ENCODE measurements at places on chromosomes 6 and 20.

- no peak for DNase-seq
These were observed 12.5 kb downstream of the PTK7 start for GRCh38 chr6:43088654-43089056.

- no peak for DNase-seq
These were observed 234.7 kb downstream of the TAF4 start for GRCh38 chr20:61830991-61831390.

GRCh38 chr6:167742719-167743303 lies 83.9 kb upstream of the AFDN start:
- DNase-seq, result peak; percentile 75

GRCh38 chr20:43138061-43138770 lies 51.5 kb downstream of the PTPRT start:
- DNase-seq, result no peak

DNA sequence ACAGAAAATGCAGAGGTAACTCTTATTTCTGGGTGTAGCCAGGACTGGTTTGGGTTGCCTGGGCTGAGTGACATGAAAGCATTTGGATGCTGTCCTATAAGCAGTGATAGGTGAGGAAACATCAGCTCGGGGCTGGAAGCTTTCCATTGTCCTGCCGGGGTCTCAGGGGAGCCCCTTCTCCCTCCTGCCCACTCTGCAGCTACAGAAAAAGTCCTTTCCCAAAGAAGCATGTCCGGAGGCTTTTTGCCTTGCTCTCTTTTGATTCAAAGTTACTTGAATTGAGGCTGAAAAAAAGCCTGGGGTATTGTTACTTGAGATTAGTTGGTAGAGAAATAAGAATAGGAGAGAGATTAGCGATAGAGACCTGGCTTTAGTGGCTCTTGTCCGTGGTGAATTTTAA lies 90.7 kb upstream of the ZNFX1 start:
- DNase-seq, result no peak

- DNase-seq, result peak; percentile 93
These were observed 31.5 kb downstream of the TRAF3IP2 start for GRCh38 chr6:111573892-111574797.

- DNase-seq, result no peak
These were observed 975.1 kb downstream of the TFAP2A start for GRCh38 chr6:9439621-9440330.

GRCh38 chr6:63864671-63865318 lies 229.2 kb downstream of the PHF3 start:
- DNase-seq, result no peak

- peak; percentile 96 for DNase-seq
These were observed 10.9 kb upstream of the LPIN3 start for GRCh38 chr20:41329435-41330342.

DNA sequence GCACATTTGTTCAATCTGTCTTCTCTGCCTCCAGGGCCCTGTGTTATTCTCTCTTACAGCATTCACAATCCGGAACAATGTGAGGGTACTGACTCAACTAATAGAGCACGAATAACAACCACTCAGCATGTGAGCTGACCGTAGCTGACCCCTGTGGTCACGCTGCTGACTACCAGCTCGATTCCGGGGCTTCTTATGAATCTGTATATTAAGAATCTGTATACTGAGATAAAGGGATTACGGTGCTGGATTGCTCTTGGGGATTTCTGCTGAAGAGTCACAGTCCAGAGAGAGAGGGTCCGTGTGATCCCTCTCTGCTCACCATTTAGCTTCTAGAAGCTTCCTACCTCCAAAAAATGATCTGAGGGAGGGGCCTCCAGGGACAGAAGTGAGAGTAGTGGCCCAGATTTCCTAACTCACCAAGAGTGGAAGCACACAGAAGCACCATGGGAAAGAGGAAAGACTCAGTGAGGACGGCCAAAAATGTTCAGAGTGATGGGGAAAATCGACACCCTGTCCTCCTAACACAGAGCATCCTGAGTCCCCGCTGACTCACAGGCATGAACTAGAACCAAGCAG lies 156.2 kb downstream of the THBS2 start:
- peak; percentile 97 for DNase-seq

- no peak for DNase-seq
These were observed 57.4 kb upstream of the DUSP22 start for GRCh38 chr6:234706-235372.

DNA sequence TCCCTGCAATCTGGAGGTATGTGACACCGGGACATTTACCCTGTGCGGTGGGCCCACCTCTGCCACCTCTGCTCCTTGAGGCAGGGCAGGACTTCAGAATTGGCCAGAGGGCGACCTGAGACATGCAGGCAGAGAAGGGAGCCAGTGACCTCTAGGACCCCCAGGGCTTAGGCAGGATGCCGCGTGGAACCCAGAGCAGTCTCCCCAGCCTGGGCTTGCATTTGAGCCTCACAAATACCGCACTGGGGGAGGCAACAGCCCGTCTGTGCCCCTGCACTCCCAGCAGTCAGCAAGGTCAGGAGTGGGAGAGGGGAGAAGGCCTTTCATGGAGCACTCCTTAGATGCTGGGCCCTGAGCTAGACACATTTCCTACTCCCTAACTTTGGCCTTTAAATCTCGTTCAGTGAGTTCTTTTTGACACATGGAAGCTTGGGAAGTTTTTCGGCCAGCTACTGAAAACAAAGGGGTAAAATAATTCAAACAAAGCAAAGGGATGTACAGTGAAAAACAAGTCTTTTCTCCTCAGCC lies 41.7 kb downstream of the C20orf203 start:
- no peak for DNase-seq

DNA sequence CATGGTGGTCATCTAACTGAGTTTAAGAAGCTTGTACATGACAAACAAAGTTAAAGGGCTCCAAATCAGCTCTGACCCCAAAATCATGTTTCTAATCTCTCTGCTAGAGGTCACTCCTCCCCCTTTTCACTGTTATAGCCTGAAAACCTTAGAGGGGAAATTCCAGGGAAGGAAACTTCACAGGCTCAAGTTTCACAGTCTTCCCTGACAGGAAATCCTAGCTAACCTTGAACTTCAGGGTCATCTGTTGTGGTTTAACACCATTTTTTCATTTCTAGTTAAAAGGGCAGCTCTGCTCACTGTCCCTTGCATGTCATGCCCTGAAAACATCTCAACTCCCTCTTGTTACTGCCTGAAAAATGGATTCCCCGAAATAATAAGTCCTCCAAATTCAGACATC lies 104.4 kb upstream of the BMP2 start:
- DNase-seq, result no peak

DNA sequence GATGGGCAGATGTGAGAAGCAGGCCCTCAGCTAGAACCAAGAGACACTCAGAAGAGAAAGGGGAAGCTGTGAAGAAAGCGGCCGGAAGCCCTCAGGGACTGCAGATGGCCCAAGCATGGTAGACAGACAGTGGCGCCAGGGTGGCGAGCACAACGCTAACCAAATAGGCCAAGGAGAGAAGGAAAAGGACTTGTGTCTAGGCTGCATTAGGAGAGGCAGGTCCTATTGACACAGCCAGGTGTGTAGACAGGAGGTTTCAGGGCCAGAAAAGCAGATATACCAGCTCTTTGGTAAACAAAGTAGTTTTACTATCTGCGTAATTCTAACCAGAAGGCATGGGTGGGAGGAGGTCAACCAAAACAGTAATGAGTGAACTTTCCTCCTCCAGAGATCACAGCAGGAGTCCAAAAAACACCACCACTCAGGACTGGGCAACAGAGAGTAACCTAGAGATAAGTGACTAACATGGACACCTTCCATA lies 15.8 kb upstream of the MAP7 start:
- no peak for DNase-seq

DNA sequence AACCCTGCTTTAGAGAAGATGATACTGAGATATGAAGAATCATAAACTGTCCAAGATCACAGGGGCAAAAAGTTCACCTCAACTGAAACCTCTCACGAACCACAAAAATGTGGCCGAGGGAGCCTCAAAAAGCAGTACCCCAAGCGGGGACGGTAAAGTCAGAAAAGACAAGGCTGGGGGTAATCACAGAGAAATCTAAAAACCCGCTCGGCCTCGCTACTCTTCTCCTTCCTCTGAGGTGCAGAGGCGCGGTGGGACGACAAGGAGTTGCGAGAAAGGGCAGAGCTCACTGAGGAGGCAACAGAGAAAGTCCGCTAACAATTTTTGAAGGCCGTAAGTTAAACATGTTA lies 356 bp upstream of the IRAK1BP1 start:
- DNase-seq, result no peak

GRCh38 chr6:45505470-45505869 lies 127.7 kb upstream of the SUPT3H start:
- DNase-seq, result no peak

DNA sequence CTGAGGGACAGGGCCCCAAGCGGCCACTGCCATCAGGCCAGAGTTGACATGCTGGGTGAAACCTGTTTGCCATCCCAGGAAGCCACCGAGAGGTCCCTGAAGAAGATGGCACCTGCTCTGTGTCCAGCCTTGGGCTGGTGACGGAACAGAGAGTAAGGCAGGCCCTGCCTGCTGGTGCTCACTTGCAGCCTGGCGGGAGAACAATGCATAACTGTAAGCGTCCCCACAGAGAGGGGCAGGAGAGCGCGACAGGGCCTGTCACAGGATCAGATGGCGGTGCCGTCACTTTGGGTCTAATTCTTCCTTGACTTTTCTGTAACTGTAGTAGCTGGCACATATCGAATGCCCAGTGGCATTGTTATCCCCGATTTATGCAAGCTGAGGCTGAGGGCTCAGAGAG lies 29.0 kb upstream of the VSTM2L start:
- no peak for DNase-seq

DNA sequence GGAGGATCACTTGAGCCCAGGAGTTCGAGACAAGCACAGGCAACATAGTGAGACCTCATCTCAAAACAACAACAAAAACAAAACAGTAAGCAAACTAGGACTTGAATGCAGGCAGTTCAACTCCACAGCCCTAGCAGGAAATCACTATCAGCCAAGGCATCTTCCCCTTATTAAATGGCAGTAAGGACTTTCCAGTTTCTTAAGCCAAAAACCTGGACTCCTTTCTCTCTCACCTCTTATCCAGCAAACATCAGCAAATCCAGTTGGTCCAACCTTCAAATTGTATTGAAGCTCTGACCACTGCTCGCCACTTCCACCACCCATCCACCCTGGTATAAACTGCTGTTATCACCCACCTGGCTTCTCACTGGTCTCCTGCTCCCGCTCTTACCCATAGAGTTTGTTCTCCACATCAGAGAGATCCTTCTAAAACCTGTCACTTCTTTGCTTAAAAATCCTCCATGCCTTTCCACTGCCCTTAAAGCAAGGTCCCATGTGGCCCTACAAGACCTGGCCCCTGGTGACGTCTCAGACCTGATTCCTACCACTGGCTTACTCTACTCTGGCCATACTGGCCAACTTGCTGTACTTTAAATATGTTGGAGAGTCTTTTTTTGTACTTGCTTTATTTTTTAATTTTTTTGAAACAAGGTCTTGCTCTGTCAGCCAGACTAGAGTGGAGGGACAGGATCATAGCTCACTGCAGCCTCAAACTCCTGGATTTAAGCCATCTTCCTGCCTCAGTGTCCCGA lies 27.6 kb downstream of the BCL2L1 start:
- DNase-seq, result no peak

- no peak for DNase-seq
These were observed 649.4 kb downstream of the HDGFL1 start for GRCh38 chr6:23218751-23219150.

GRCh38 chr20:39214828-39215227 lies 252.7 kb downstream of the DHX35 start:
- no peak for DNase-seq

GRCh38 chr20:35529552-35529951 lies at the start of gene C20orf173:
Gene C20orf173, minus strand, starts transcription at chr20:35529652. Its CDS starts 279 bp downstream, at chr20:35529373.
- DNase-seq, result no peak

- DNase-seq, result no peak
These were observed 27.7 kb downstream of the NFATC2 start for GRCh38 chr20:51514836-51515235.

- no peak for DNase-seq
These were observed 102.6 kb downstream of the MRPL14 start for GRCh38 chr6:44024574-44025219.

DNA sequence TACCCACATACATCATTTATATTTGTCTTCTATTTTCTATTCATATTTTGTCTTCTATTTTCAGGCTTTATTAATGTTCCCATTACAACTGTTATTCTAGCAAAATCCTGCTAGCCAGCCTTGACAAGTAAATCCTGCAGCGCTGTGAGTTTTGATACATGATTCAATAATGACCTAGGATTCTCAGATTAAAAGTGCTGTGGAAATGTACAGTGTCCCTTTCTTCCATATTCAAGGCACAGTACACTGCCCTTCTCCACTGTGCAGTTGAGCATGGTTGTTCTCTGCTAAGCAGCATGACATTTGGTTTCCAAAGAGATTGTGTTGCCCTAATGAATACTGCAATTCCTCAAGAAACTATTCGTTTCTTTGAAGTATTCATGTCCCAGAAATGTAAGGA lies 5.8 kb upstream of the HEY2 start:
- DNase-seq, result no peak

- no peak for DNase-seq
These were observed 6.9 kb downstream of the ENPP3 start for GRCh38 chr6:131643855-131644460.

- peak; percentile 90 for DNase-seq
These were observed 14.3 kb upstream of the ZC3H12D start for GRCh38 chr6:149499066-149499465.

GRCh38 chr6:154683756-154684523 lies 49.3 kb upstream of the SCAF8 start:
- peak; percentile 57 for DNase-seq

DNA sequence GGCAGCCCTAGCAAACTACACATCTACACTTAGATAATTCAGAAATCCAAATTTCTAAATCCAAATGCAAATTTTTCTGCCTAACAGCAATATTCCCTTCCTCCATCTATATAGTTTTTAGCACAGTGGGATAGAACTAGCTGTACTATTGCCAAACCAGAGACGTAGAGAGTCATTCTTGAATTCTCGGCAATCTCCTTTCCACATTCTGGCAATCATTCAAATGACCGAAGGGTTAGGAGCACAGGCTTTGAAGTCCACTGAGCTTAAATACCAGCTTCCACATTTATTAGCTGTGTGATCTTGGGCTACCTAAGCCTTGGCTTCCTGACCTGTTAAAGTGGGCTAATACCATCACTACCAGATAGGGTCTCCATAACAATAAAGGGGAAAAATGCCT lies 3.1 kb upstream of the RPS12 start:
- DNase-seq, result peak; percentile 38

DNA sequence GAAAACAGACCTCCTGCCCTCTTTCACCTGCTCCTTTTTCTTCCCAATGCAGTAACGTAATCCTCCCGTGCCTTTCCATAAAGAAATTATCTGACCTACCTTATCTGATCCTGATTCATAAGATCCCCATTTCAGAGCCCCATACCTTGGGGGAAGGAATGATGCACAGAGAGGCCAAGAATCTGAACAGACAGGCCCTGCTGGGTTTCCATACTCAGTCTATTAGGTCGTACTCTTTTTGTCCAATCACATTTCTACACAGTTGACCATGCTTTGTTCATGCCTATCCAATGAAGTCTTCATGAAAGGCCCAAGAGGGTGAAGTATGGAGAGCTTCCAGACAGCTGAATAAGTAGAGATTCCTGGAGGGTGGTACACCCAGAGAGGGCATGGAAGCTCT lies 25.3 kb downstream of the SRPK1 start:
- DNase-seq, result no peak
